ENCODE measurements at places on chromosomes 12 and 14.

DNA sequence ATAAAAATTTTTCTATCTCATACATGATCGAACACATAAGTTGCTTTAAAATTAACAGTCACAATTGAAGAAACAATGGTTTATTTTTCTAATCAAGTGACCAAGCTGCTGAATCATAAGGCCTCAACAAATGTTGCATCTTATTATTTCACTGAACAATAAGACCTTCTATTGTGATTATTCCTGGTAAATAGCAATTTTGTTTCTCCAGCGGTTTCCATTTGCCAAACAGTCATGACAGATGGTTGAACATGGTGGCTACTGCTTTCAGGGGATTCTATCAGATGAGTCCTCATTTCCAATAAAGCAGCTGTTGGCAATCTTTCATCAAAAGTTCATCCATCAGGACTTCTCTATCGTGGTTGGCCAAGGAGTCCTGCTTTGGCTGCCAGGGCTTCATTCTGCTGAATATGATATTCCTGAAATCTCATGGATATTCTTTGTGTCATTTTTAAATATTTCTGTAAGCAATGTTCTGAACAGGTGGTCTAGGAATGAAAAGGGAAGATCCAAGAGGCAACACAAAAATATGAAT, 13.0 kb downstream of the TOMM20L start:
- no peak for DNase-seq

GRCh38 chr14:49056021-49056420, 530.2 kb downstream of the RPS29 start:
- DNase-seq: no peak

GRCh38 chr12:21823581-21823980, 49.1 kb upstream of the KCNJ8 start:
- peak; percentile 84 for DNase-seq

- DNase-seq: no peak
Observed at GRCh38 chr14:89490466-89490865, 73.4 kb upstream of the FOXN3 start.

DNA sequence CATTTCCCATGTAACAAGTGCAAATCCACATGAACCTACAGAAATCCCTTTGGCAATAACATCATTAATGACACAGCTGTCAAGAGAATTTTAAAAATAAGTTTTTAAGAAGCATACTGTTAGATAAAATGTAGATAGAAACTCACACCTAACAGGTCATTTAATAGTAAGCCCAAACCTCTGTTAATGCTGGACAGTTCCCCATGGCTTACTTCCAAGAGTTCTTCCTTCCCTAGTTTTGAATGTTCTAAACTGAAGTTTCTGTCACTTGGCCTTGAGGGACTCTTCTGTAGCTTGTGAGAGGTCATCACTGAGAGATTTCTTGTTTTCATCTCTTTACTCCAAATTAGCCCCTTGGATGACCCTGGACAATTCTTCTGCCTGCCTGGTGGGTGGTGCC, 22.7 kb downstream of the OTX2 start:
- DNase-seq: no peak

Measured in right cardiac atrium (tissue), 5 donors.